IMR-90 (cell line): ENCODE measurements at places on chromosomes 5 and 9. TPM values are rescaled to one million over a fixed set of nuclear protein-coding genes. Genes with fewer than 3 reads are reported as not detected.

DNA sequence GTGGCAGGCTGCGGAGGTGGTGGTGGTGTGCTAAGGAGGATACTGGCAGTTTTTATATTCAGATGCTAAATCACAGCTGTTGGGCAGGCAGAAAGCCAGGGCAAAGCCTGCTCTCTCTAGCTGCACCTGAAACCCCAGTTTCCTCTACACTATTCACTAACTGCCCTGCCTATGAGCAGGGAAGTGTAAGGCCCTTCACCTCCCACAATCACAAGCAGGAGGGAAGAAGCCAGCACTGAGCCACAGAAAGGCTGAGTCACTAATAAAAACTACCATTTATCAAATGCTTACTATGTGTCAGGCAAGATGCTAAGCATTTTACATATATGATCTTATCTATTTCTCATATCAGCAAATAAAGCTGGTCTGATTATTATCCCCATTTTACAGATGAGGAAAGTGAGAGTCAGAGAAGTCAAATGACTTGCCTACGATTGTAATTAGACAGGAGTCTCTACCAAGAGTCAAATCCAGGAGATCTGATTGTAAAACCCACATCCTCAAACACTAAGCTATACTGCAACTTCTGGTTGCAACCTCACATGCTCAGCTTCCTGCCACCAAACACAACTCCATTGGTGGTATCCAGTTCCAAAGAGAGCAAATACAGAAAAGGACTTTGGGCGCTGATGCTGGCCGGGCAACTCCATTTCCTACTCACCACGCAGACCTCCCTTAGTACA is 17.7 kb upstream of the IL6ST start:
- peak overlapping the region; percentile 70 for H3K27ac ChIP-seq
- DNase-seq = peak; percentile 82
- no peak overlapping the region for H3K4me3 ChIP-seq
- H3K4me1 ChIP-seq = peaks cover 8% of the 10 kb centered on the region

- H3K4me1 ChIP-seq = peaks cover 4% of the 10 kb centered on the region; the same call in 1 of the 2 replicates
- H3K27ac ChIP-seq = no peak overlapping the region
- DNase-seq = no peak
- no peaks in the 10 kb centered on the region for H3K36me3 ChIP-seq
Measured at GRCh38 chr5:78689540-78690252, 41.1 kb upstream of the LHFPL2 start.

DNA sequence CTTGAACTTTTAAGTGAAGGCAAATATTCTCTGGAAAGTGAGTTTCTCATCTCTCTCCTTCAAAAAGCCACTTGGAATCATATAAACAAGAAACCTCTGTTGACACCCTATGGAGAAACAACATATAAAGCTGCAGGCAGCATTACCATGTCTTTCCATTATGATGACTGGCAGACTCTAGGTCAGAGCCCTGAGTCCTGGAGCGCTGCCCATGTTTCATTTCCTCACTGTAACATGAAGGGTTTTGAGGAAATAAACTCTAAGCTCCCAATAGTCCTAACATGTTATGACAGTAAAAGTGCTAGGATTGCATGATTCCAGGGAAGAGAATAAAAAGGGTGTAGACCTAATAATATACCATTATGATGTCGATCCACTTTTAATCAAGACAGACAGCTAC is 220.6 kb downstream of the CTNND2 start:
- H3K27me3 ChIP-seq = no peaks in the 10 kb centered on the region
- no peaks in the 10 kb centered on the region for H3K4me1 ChIP-seq
- DNase-seq = no peak
- no peak overlapping the region for H3K27ac ChIP-seq
- no peaks in the 10 kb centered on the region for H3K36me3 ChIP-seq
- H3K4me3 ChIP-seq = no peak overlapping the region

DNA sequence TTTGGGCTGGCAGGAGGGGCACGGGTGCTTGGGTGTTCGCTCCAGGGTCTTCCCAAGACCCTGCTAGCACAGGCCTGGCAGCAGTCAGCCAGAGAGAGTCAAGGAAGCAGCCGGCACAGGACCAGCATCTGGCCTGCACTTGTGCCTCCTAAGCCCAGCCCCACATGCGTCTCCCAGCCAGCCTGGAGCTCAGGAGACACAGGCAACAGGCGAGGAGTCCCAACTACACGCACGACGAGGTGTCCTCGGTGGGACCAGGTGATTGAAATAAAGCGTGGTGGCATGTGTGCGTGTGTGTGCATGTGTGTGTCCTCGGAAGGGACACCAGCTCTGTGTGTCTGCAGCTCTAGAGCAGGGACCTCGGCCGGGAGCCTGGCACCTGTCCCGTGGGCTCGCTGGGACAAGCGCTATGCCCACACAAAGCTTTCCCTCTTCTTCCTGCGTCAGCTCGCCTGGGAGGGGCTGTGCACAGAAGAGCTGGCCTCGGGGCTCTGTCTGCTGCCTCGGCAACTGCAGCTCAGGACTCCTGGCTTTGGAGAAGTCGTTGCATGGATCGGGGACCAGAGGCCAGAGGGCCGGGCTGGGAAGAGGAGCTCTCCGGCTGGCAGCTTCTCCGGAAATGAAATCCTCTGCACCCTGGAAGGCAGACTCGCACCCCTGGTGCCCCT is 14.7 kb upstream of the SLC9A3 start:
- peaks cover 46% of the 10 kb centered on the region for H3K27me3 ChIP-seq
- no peak overlapping the region for H3K27ac ChIP-seq
- no peak overlapping the region for H3K4me3 ChIP-seq
- no peak for DNase-seq
- no peaks in the 10 kb centered on the region for H3K36me3 ChIP-seq
- H3K4me1 ChIP-seq = no peaks in the 10 kb centered on the region; the same call in 1 of the 2 replicates

DNA sequence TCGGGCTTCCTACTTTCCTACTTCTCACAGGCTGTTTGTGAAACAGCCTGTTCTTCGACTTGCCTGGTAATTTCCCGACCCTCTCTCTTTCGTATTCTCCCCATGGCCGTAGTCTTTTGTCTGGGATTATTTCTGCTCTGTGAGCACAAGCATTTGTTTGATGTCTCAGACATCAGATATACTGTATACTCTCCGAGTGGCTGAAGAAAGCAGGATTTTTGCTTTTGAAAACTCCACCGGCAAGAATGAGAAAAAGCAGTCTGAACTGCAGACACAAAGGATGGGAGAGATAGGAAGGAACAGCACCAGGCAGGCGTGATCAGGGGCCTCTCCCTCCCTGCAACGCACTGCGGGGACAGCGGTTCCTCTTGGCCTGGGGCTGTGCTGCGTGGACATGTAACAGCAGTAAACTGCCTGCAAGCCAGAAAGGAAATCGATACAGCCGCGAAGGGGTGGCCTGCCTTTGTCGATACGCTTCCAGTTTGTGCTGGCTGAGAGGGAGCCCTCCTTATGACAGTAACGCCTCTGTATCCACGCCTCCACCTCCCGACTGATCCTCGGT is 313.9 kb upstream of the TLE4 start:
- H3K27me3 ChIP-seq = peaks cover 6% of the 10 kb centered on the region; the same call in 1 of the 2 replicates
- H3K27ac ChIP-seq = no peak overlapping the region
- no peaks in the 10 kb centered on the region for H3K36me3 ChIP-seq

DNA sequence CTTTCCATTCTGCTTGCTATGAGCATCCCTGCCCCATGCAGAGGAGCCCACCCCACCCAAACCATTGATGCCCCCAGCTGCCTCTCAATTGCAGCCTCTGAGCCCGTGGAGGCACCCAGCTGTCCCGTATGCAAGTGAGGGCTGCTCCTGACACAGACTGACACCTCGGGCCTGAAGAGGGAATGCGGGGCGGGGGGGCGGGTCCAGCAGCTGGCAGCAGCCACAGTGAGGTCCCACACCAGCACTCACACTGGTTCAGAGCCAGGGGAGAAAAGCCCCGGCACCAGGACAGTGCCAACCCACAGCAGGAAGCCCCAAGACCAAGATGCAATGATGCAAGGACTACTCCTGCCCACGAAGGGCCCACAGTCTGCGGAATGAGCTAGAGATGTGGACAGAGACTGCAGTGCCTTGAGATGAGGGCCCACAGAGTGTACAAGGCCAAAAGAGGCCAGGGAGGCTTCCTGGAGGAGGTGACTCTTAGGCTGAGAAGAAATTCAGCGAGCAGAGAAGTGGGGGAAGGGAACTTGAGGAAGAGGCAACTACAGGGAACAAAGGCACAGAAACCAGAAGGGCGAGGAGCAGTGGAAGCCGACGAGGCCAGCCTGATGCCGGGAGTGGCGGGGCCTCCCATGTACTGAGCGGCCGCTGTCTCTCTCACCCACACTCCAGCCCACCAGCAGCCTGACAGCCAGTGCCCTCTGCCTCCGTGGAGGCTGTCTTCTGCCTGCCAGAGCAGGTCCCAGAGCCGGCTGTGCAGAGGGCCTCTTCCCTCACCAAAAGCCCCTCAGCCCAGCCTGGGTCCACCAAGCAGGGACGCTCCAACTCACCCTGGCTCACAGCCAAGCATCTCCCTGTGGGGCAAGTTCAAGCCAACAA is 9.2 kb downstream of the EEIG1 start:
- H3K4me3 ChIP-seq = no peak overlapping the region
- H3K27me3 ChIP-seq = no peaks in the 10 kb centered on the region
- DNase-seq = no peak

GRCh38 chr9:9819886-9820285 is 792.9 kb downstream of the PTPRD start:
- no peaks in the 10 kb centered on the region for H3K4me1 ChIP-seq
- H3K4me3 ChIP-seq = no peak overlapping the region
- H3K27me3 ChIP-seq = no peaks in the 10 kb centered on the region

- no peaks in the 10 kb centered on the region for H3K36me3 ChIP-seq
- H3K27me3 ChIP-seq = no peaks in the 10 kb centered on the region; the same call in 1 of the 2 replicates
- no peak for DNase-seq
- no peak overlapping the region for H3K4me3 ChIP-seq
- H3K4me1 ChIP-seq = peaks cover 2% of the 10 kb centered on the region; the same call in 1 of the 2 replicates
Measured at GRCh38 chr5:137207023-137207760, 291.9 kb downstream of the SPOCK1 start.

- peak overlapping the region; percentile 70 for H3K4me3 ChIP-seq
- H3K36me3 ChIP-seq = no peaks in the 10 kb centered on the region
Measured at GRCh38 chr5:40680741-40681362, 1.1 kb downstream of the PTGER4 start.

DNA sequence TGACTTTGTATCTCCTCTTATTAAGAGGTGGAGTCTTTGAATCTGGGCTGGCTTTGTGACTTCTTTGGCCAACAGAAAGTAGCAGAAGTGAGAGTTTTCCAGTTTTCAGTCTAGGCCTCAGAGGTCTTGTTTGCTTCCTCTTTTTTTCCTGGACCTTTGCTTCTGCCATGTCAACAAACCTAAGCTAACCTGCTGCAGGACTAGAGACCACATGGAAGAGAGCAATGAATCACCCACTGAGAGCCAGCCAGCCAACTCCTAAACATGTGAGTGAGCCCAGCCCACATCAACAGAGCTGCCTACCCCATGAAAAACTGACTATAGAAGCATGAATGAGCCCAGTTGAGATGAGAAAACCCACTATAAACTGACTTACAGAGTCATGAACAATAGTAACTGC is 29.9 kb downstream of the MRPL22 start:
- H3K4me1 ChIP-seq = peaks cover 1% of the 10 kb centered on the region; the same call in 1 of the 2 replicates
- H3K27ac ChIP-seq = no peak overlapping the region
- peaks cover 4% of the 10 kb centered on the region for H3K36me3 ChIP-seq
- no peaks in the 10 kb centered on the region for H3K27me3 ChIP-seq
- DNase-seq = peak; percentile 52
- H3K4me3 ChIP-seq = no peak overlapping the region

DNA sequence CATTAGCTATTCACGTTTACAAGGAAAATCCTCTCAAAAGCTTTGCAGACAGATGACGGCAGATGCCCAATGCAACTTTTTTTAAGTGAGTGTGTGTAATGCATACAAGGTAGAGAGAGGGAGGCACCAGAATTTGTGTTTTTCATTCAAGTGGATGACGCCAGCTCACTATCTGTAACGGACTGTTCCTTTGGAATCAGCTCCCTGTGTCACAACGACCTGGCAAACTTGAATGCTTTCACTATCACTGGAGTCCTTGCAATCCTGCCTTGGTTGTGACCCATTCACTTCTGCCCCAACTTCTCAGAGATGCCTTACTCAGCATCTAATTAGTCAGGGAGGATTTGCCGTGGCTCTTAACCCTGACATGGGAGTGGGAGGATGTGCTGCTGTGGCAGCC is 148.5 kb downstream of the BNC2 start:
- H3K4me1 ChIP-seq = peaks cover 17% of the 10 kb centered on the region
- no peaks in the 10 kb centered on the region for H3K27me3 ChIP-seq
- H3K27ac ChIP-seq = peak overlapping the region; percentile 38; the same call in 1 of the 2 replicates

DNA sequence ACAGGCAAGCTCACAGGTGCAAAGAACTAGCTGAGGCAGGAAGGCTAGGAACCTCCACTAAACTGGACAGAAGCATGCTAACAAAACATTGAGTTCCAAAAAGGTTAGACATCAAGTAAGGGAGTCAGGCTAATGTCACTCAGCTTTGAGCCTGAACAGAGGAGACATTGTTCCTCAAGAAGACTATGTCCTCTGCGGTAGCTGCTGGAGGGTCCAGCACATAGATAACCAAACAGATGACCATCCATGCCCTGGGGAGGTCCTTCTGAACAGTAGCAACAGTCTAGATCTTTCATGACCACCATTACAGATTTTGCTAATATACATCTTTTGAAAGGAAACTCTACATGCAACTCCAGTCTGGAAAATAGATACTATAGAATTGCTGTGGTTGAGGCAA is 57.7 kb downstream of the CYSTM1 start:
- DNase-seq = no peak
- no peak overlapping the region for H3K4me3 ChIP-seq
- no peaks in the 10 kb centered on the region for H3K36me3 ChIP-seq
- H3K27me3 ChIP-seq = no peaks in the 10 kb centered on the region
- H3K4me1 ChIP-seq = no peaks in the 10 kb centered on the region
- H3K27ac ChIP-seq = no peak overlapping the region

DNA sequence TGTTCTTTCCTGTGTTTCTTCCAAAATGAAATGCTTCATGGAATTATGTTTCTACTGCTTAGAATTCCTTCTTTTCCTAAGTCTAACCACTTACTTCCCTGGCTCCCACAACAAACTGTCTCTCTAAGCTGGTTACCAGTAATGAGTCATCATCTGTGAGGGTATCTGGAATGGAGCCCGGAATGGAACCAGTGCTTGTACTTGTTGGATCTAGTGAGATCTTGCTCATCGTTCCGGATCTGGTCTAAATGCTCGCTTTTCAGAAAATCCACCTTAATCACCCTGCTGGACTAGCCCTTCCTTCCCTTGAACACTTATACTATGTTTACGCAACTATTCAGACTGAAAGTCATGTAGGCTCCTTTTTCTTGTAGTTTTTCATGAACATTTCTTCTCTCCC is 184.8 kb downstream of the PBX3 start:
- H3K4me3 ChIP-seq = no peak overlapping the region
- H3K27me3 ChIP-seq = no peaks in the 10 kb centered on the region
- peaks cover 4% of the 10 kb centered on the region for H3K4me1 ChIP-seq
- peaks cover 5% of the 10 kb centered on the region; the same call in 1 of the 2 replicates for H3K36me3 ChIP-seq

Gene FOXD4L6
- not detected in 2 replicates for total RNA-seq

Gene SOHLH1
- total RNA-seq = not detected in 2 replicates

Gene PHYKPL
- 8.6 and 10.0 TPM in 2 replicates for total RNA-seq

Gene RNF224
- total RNA-seq = not detected in 2 replicates

Gene F12
- total RNA-seq = 0.36 and 0.56 TPM in 2 replicates

Gene KIF4B
- under 0.01 TPM in 2 replicates for total RNA-seq

Gene GKAP1
- 0.18 and 1.7 TPM in 2 replicates for total RNA-seq
